Gastrocnemius medialis (tissue), 4 donors: ENCODE measurements at places on chromosomes 7 and 10. TPM values are rescaled to one million over a fixed set of nuclear protein-coding genes. Genes with fewer than 3 reads are reported as not detected.

GRCh38 chr10:91286572-91286971 is 66.1 kb downstream of the PCGF5 start:
- no peak for DNase-seq

- DNase-seq, result peak; percentile 18
Observed at GRCh38 chr10:58952747-58953466, 223.5 kb upstream of the PHYHIPL start.

GRCh38 chr10:4241724-4242345 is 456.8 kb upstream of the KLF6 start:
- no peak for DNase-seq

GRCh38 chr7:90568213-90568612 is 27.9 kb upstream of the CDK14 start:
- no peak for DNase-seq

GRCh38 chr7:80981405-80981804 is 62.6 kb upstream of the SEMA3C start:
- DNase-seq, result no peak

The CFTR gene
- 0.44 TPM for total RNA-seq

GRCh38 chr10:86642499-86642898 is 11.8 kb upstream of the OPN4 start:
- DNase-seq, result no peak

The CRYGN gene
- not detected for total RNA-seq

DNA sequence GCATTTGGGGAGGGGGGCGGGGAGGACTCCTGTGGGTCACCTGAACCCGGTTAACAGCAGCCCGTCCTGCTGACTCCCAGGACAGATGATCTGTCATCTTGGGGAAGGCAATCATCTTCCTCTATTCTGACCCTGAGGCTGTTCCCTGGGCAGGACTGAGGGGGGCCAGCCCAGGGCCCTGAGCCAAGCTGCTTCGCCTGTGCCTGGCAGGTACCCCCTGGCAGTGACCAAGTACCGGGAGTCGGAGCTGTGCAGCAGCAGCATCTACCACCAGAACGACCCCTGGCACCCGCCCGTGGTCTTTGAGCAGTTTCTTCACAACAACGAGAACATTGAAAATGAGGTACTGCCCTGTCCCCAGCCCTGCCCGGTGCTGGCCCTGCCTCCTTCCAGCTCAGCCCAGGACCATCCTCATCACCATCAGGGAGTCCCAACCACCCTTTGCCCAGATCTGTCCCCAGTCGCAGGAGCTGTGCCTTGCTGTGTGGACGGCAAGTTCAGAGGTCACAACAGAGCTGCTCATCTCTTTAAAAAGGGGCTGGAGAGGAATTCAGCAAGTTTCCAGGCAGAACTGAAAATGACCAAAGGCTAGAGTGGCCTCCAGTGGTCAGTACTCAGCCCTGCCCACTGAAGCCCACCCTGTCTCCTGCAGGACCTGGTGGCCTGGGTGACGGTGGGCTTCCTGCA is 8.1 kb downstream of the AOC1 start:
- no peak for DNase-seq

- DNase-seq, result no peak
Observed at GRCh38 chr7:130303127-130303526, 10.2 kb downstream of the CPA4 start.

DNA sequence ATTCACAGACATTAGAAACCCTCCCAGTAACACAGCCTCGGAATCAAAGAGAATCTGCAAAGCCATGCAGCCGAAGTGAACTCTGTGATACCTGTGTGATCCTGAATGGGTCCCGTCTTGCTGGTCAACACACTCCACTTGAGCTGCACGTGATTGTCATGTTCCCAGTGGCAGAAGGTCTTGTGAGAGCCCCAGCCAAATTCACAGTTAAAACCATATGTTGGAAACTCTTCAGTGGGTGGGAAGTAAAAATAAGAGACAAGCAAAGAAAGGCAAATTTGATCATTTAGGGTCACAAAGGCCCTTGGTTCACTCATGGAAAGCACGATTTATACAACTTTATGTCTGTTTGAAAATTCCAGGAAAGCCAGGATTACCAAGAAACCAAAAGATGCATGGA is 142.3 kb downstream of the NRP1 start:
- no peak for DNase-seq

DNA sequence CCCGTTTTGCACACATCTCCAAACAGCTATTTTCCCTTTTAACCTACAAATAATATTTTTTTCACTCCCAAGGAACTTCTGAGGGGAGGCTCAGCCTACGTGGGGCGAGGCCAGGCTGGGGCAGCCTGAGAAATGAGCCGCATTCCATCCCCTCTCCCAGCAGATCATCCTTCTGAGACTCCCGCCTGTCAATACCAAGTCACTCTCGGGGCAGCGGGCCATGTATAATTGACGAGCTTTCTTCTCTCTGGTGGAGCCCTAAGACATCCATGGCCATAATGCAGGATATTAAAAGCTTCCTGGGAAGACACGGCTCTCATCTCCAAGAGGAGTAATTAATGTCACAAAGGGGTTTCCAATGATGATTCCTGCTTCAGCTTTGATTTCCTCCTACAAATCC is 37.8 kb upstream of the CHST15 start:
- no peak for DNase-seq

DNA sequence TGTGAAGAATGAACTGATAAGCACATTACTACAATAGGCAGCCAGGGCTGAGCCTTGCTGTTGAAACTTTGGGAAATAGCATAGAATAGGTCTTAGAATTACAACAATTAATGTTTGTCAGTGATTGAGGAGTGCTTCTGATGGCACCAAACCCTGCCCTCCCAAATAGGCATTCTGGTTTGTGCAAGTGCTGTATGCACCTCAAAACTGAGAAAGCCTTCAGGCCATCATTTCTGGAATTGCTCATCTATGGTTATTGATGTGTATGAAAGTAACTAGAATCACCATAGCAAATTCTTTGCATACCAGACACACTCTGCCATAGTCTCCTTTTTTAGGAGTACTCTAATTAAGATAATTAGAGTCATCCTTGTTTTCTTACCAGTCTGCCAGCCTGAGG is 585.0 kb upstream of the MBL2 start:
- DNase-seq, result no peak

GRCh38 chr10:80700252-80700651 is 162.6 kb downstream of the SH2D4B start:
- no peak for DNase-seq

The SFTPA1 gene
- not detected for total RNA-seq

- no peak for DNase-seq
Observed at GRCh38 chr10:86981716-86982115, 13.4 kb downstream of the ADIRF start.

DNA sequence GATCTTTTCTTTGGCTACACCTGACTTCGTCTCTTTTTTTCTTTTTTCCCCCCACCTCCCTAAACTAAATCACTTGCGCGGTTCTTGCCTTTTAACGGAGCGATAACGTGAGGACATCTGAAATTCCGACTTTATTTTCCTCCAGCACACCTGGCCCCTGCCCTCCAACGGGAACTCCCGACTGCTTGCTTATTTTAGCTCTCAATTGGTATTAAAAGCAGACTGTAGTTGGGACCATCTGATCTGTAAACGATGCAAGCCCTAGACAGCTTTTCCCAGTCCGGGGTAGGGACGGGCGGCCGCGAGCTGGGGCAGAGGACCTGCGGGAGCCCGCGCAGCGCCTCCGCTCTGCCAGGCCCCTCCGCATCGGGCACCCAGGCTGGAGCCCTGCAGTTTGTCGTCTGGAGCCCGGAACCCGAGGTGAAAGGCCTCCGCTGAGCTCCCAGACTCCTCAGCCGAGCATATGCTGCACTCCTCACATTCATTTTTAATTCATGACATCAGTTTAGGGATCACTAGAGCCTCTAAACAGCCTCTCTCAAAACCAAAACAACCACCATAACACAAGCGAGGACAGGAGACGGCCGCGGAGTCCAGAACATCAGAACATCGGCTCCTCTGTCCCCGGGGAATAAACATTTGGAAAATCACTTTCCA is 10.0 kb upstream of the EMX2 start:
- no peak for DNase-seq

- no peak for DNase-seq
Observed at GRCh38 chr10:97812696-97813095, 36.9 kb upstream of the GOLGA7B start.

GRCh38 chr7:88202799-88203198 is 17.0 kb downstream of the SRI start:
- no peak for DNase-seq

DNA sequence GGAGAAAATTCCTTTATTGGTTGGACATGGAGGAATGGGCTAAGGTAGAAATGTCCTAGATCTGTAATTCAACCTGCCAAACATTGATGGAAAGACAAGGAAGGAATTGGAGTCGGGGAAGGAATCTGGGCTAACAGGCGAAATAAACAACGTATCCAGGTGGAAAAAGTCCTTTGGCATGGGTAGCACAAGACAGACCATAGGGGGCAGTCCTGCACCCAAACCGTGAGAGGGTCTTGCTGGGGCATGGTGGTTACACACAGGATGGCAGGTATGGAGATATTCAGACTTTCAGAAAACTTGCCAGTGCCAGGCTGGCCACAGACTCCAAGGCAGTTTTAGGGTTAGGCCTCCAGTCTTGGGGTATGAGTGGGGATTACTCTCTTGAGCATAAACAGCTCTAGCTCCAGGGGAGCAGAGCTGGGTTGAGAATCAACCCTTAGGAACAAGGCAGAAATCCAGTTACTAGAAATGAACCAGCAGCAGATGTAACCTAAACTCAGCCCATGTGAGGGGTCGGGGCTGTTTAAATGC is 188.6 kb upstream of the GDF10 start:
- DNase-seq, result no peak

The FAM25G gene
- total RNA-seq, result not detected

The NPFFR1 gene
- total RNA-seq, result not detected

DNA sequence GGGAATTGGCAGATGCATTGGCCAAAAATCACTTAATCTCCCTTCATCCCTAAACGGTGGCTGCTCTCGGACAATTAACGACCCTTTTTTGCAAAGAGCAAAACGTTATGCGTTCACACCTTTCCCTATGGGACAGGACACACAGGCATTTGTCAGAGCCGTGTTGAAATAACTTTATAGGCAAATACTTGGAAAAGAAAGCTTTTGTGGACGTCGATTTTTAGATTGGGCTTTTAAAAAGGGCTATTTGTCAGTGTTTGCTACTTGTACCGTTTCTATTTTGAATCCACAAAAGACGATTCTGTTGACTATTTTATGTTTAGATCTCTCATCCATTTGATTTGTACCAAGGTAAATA is 245.6 kb downstream of the SLC25A13 start:
- no peak for DNase-seq

The DLG5 gene
- 28.6 TPM for total RNA-seq

- DNase-seq, result no peak
Observed at GRCh38 chr10:78164702-78165101, 131.0 kb downstream of the RPS24 start.

DNA sequence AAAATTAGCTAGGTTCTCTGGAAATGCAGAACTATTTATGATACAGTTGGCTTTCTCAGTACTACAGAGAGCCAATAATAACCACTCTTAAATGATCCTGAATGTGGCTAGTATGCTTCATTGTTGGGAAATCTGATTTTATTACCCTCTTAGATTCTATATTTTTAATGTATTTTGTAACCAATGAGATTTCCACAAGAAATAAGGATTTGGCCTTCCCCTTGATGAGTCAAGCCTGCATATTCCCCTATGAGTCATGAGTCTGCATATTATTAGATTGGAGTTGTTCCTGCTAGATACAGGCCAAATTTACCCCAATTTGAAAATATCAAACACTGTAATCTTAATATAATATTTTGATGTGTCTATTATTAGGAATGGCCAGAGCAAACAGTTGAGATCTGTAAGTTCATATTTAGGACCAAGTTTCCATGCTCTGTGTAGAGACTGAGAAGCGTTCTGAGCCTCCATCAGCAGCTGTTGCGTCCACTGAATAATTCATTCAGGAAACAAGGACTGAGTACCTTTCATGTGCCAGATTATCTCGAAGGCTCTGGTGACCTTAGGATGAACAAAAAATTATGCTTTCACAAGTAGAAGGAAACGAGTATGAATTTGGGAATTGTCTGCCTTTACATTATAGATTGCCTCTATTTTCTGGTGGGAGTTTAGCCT is 793.4 kb downstream of the NRG3 start:
- no peak for DNase-seq

- DNase-seq, result no peak
Observed at GRCh38 chr10:80492848-80493521, 38.9 kb downstream of the TSPAN14 start.

DNA sequence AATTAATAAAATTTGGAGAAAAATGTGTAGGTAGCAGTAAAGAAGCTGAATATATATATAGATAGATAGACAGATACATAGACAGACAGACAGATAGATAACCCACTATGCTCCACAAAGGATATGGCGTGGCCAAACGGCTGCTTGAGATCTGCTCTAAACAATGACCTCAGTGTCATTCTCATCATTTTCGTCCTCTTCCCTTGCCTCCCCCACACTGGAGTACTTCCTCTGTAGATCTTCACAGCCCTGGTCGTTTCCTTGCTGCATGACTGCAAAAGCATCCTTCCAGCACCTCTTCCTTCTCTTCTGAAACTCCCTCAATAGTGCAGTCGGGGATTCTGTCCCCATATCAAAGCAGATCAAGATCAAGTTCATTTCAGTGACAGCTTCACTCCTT is 35.6 kb upstream of the ATP6V0A4 start:
- DNase-seq, result no peak

The FFAR4 gene
- not detected for total RNA-seq

DNA sequence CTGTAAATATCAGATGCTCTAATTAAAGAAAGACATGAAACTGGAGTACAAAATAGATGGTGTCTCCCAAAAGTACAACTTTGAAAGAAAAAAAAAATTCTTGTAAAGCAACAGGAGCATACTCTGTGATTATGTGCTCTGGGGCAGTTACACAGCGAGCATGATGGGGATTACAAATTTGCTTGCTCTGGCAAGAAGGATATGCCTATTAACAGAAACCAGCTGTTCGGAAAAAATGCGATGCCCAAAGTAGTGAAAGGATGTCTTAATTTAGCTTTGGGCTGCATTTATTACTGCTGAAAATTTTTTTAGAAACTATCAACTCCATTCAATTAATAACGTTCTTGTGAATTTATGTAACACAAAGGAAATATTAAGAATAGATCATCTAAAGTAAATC is 256.9 kb upstream of the TPK1 start:
- no peak for DNase-seq

- no peak for DNase-seq
Observed at GRCh38 chr7:35736725-35737124, 41.8 kb upstream of the HERPUD2 start.

- no peak for DNase-seq
Observed at GRCh38 chr10:110793128-110793812, 78.5 kb upstream of the PDCD4 start.

The HIF1AN gene
- 24.8 TPM for total RNA-seq

- no peak for DNase-seq
Observed at GRCh38 chr10:127018298-127018650, 113.0 kb downstream of the DOCK1 start.

The CLDN4 gene
- 0.16 TPM for total RNA-seq

DNA sequence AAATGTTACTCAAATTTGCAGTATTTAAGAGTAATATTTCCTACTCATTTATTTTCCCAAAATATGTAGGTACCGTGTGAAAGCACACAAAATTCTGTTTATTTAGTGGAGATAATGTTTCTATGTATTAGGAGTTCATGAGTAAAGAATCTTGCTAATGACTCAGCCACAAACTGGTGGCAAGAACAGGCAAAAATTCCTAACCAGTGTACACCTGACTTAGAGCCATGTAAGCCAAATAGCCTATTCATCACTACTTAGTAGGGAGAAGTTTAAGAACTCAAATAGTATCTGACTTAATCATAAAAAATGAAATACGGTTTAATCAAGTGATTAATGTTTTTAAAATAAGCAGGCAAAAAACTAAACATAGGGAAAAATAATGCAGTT is 169.0 kb downstream of the SRPK2 start:
- DNase-seq, result no peak

The KIF11 gene
- total RNA-seq, result 0.40 TPM

- no peak for DNase-seq
Observed at GRCh38 chr10:58570979-58571378, 58.3 kb downstream of the BICC1 start.
